ENCODE measurements at places on chromosomes 3 and 15.

DNA sequence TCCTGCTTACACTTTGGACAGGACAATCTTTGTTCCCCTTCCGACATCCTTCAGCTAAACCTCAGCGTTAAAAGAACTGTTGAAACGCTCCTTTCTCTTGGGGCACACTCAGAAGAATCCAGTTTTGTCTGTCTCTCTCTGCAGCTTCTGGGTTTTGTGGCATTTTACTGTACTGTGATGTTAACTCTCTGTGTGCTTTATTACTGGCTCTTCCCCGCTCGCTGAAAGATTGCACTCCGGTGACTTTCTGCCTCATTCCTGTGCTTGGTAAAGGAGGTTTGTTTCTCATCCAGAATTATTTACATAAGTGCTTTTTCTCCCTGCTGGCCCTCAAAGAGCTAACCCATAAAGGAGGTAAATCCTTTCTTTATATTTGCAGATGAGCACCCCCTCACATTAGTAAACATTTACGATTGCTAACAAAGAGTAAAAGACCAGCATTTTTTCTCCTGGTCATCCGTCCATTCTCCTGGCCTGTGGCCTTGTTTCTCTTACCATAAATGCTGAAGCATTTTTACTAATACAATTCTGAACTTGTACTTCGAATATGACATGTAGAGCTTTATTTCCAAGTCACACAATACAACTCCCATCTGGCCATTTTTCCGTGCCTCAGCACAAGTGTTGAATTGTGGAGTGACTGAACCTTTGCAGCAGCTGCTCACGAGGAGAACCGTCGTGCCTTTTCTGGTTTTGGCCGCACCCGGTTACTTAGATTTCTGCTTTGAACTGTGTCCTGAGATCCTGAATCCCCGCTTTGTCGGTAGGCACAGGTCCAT is 69.3 kb upstream of the RPL35A start:
- no peak for DNase-seq
- peak overlapping the region; percentile 22 for H3K4me3 ChIP-seq
- no peaks in the 10 kb centered on the region for H3K36me3 ChIP-seq
- H3K27ac ChIP-seq: peak overlapping the region; percentile 80
- H3K4me1 ChIP-seq: peaks cover 29% of the 10 kb centered on the region
- H3K27me3 ChIP-seq: no peaks in the 10 kb centered on the region

DNA sequence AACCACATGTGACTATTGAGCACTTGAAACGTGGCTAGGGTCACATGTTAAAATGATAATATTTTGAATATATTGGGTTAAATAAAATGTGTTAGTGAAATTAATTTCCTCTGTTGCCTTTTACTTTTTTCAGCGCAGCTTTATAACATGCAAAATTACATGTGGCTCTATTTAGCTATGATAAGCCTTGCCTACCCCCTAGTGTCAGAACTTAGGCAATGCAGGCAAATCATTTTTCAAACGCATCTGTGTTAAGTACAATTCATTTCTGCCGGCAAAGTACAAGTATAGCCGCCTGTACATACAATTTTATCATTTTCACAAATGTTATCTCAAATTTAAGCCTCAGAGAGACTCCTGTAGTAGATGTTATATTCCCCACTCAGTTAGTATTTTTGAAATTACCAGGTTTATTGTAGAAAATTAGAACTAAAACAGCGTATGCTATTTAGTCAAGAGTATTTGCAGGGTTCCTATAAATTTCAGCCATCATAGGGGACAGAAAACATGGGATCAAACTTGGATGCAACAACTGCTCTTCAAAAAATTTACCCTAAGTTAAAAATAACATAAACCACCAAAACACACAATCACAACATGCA is 56.1 kb downstream of the TAFA4 start:
- H3K4me1 ChIP-seq: peaks cover 22% of the 10 kb centered on the region
- H3K36me3 ChIP-seq: no peaks in the 10 kb centered on the region

- no peak for DNase-seq
- no peaks in the 10 kb centered on the region for H3K27me3 ChIP-seq
- peaks cover 3% of the 10 kb centered on the region for H3K4me1 ChIP-seq
- H3K36me3 ChIP-seq: peaks cover 3% of the 10 kb centered on the region
Measured at GRCh38 chr15:25613134-25613533, 174.3 kb upstream of the UBE3A start.

GRCh38 chr3:43180027-43180426 is 74.1 kb upstream of the POMGNT2 start:
- H3K27ac ChIP-seq: no peak overlapping the region
- no peaks in the 10 kb centered on the region for H3K27me3 ChIP-seq
- peaks cover 17% of the 10 kb centered on the region for H3K4me1 ChIP-seq
- DNase-seq: no peak

DNA sequence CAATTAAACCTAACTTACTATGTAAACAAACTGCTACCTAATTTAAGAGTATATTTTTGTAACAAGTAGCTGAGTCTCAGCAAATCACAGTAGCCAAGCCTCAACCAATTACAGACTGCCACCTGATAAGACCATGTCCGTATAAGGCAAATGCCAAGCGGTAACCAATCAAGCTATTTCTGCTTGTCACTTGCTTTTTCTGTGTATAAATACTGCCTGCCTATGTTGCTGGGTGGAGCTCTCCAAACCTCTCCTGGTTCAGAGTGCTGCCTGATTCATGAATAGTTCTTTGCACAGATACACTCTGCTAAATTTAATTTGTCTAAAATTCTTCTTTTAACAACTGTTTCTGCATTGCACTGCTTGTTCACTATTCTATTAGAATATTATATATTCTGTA is 42.6 kb downstream of the ZNF148 start:
- H3K4me3 ChIP-seq: no peak overlapping the region
- no peak for DNase-seq
- H3K36me3 ChIP-seq: no peaks in the 10 kb centered on the region
- H3K4me1 ChIP-seq: no peaks in the 10 kb centered on the region
- no peak overlapping the region for H3K27ac ChIP-seq

GRCh38 chr3:183904833-183905780 is 20.4 kb upstream of the PARL start:
- H3K27ac ChIP-seq: no peak overlapping the region
- peaks cover under 1% of the 10 kb centered on the region for H3K27me3 ChIP-seq
- no peak for DNase-seq
- no peak overlapping the region for H3K4me3 ChIP-seq
- no peaks in the 10 kb centered on the region for H3K36me3 ChIP-seq
- no peaks in the 10 kb centered on the region for H3K4me1 ChIP-seq

DNA sequence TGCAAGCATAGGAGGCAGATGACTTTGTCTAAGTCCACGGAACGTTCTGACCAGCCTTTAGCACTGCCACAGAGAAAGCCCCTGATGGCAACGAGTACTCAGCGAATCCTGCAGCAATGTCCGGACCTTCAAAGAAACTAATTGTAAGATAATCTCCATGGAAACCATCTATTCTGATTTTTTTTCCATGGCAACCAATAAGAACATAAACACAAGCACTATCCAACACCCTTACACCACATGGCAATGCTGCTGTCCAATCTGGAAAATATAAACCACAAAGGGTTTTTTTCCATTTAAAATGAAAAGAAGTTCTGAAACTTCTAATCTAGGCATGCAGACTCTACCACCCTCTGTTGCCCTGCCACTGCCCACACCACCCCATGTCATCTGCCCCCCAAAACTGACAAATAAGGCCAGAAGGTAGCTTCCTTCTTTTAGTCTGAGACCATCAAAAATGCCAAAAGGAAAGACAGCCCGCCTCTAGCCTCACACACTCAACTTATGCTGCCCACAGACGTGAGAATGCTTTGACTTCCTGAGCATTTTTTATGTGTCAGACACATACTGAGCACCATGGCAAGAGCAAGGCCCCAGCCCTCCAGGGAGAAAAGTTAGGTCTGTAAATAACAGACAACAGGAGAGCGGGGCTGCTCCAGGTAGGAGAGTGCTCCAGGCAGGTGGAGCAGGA is 44.5 kb downstream of the POC1A start:
- H3K27me3 ChIP-seq: peaks cover 3% of the 10 kb centered on the region
- peaks cover 16% of the 10 kb centered on the region for H3K4me1 ChIP-seq
- no peak overlapping the region for H3K4me3 ChIP-seq
- no peaks in the 10 kb centered on the region for H3K36me3 ChIP-seq
- H3K27ac ChIP-seq: no peak overlapping the region

GRCh38 chr15:39205506-39206371 is 375.1 kb upstream of the THBS1 start:
- no peak overlapping the region for H3K4me3 ChIP-seq
- no peaks in the 10 kb centered on the region for H3K36me3 ChIP-seq
- no peak for DNase-seq
- H3K4me1 ChIP-seq: no peaks in the 10 kb centered on the region
- no peak overlapping the region for H3K27ac ChIP-seq

GRCh38 chr3:56621681-56622080 is 61.4 kb downstream of the TASOR start:
- H3K4me3 ChIP-seq: no peak overlapping the region
- H3K36me3 ChIP-seq: no peaks in the 10 kb centered on the region
- DNase-seq: no peak
- H3K4me1 ChIP-seq: no peaks in the 10 kb centered on the region
- no peaks in the 10 kb centered on the region for H3K27me3 ChIP-seq

- DNase-seq: no peak
- H3K4me3 ChIP-seq: no peak overlapping the region
- no peaks in the 10 kb centered on the region for H3K4me1 ChIP-seq
- no peaks in the 10 kb centered on the region for H3K36me3 ChIP-seq
- H3K27me3 ChIP-seq: no peaks in the 10 kb centered on the region
- H3K27ac ChIP-seq: no peak overlapping the region
Measured at GRCh38 chr3:43727930-43728329, 37.2 kb downstream of the ABHD5 start.

DNA sequence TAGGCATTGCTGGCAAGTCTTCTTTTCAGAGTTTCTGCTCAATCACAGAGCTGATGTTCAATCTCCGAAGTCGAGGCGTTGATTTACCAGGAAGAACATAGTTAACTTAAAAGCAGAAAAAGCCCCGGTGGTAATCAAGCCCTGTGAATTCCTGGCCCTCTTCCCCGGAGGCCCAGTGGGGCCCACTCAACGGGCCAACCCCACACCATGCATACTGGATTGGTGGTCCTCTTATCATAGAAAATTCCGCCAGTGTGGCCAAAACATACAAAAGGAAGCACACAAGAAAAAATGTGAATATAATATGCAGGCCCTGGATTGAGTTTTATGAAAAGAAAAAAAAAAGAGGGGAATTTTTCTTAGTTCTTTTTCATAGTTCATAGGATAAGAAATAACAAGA is 873.0 kb upstream of the NR2F2 start:
- no peaks in the 10 kb centered on the region for H3K27me3 ChIP-seq
- no peaks in the 10 kb centered on the region for H3K36me3 ChIP-seq
- no peaks in the 10 kb centered on the region for H3K4me1 ChIP-seq
- DNase-seq: no peak
- no peak overlapping the region for H3K27ac ChIP-seq

GRCh38 chr3:102790747-102791325 is 356.0 kb downstream of the ZPLD1 start:
- no peak overlapping the region for H3K4me3 ChIP-seq
- no peaks in the 10 kb centered on the region for H3K36me3 ChIP-seq
- no peak overlapping the region for H3K27ac ChIP-seq
- DNase-seq: no peak

DNA sequence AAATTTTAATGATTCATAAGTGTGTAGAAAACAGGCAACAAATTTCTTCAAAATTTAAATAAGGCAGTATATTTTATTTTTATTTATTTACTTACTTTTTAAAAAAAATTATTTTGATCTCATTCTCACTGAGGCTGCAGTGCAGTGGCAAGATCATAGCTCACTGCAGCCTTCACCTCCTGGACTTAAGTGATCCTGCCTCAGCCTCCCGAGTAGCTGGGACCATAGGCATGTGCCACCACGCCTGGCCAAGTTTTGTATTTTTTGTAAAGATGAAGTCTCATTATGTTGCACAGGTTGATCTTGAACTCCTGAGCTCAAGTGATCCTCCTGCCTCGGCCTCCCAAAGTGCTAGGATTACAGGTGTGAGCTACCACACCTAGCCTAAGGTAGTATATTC is 61.2 kb upstream of the XRN1 start:
- no peak overlapping the region for H3K4me3 ChIP-seq
- DNase-seq: no peak
- no peaks in the 10 kb centered on the region for H3K36me3 ChIP-seq
- no peaks in the 10 kb centered on the region for H3K4me1 ChIP-seq
- H3K27ac ChIP-seq: no peak overlapping the region
- H3K27me3 ChIP-seq: no peaks in the 10 kb centered on the region

- H3K36me3 ChIP-seq: peaks cover 4% of the 10 kb centered on the region
- H3K27me3 ChIP-seq: peaks cover 5% of the 10 kb centered on the region
- peaks cover 39% of the 10 kb centered on the region for H3K4me1 ChIP-seq
- H3K4me3 ChIP-seq: peak overlapping the region; percentile 55
- H3K27ac ChIP-seq: peak overlapping the region; percentile 81
Measured at GRCh38 chr3:157920822-157921700, 185.2 kb downstream of the SHOX2 start.

- DNase-seq: no peak
- H3K4me1 ChIP-seq: no peaks in the 10 kb centered on the region
- peaks cover 7% of the 10 kb centered on the region for H3K36me3 ChIP-seq
- H3K27ac ChIP-seq: no peak overlapping the region
Measured at GRCh38 chr15:33005582-33005981, 188.9 kb downstream of the FMN1 start.

DNA sequence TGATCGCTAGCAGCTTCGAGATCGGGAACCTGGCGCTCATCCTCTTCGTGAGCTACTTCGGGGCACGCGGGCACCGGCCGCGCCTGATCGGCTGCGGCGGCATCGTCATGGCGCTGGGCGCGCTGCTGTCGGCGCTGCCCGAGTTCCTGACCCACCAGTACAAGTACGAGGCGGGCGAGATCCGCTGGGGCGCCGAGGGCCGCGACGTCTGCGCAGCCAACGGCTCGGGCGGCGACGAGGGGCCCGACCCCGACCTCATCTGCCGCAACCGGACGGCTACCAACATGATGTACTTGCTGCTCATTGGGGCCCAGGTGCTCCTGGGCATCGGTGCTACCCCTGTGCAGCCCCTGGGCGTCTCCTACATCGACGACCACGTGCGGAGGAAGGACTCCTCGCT is 62.5 kb downstream of the SLCO3A1 start:
- DNase-seq: no peak
- peaks cover 1% of the 10 kb centered on the region for H3K27me3 ChIP-seq
- H3K36me3 ChIP-seq: no peaks in the 10 kb centered on the region
- H3K4me3 ChIP-seq: no peak overlapping the region
- no peak overlapping the region for H3K27ac ChIP-seq

DNA sequence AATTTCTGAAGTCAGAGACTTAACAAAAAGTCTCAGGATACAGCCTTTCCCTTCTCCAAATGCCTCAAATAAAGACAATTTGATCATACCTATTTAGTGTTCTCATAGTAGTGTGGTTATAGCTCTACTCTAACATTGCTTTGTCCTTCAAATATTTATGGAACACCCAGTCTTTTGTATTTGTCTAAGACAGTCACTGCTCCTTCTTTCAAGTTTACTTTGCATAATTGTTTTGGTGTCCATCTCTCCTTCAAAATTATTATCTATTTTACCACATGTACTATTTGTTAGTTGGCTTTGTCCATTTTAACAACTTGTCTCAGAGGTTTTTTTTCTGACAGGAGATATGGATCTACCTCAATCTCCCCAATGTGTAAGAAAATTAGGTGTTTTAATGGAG is 118.8 kb downstream of the UNC13C start:
- DNase-seq: no peak
- H3K36me3 ChIP-seq: no peaks in the 10 kb centered on the region
- H3K4me1 ChIP-seq: no peaks in the 10 kb centered on the region
- no peak overlapping the region for H3K27ac ChIP-seq
- H3K4me3 ChIP-seq: no peak overlapping the region

GRCh38 chr3:129195731-129196256 is 12.1 kb upstream of the CNBP start:
- no peak overlapping the region for H3K27ac ChIP-seq
- no peak overlapping the region for H3K4me3 ChIP-seq
- no peak for DNase-seq
- no peaks in the 10 kb centered on the region for H3K36me3 ChIP-seq
